T-helper 17 cell (primary cell): ENCODE measurements at places on chromosomes 7 and 10.
A peak's percentile ranks its signal among the peaks of the same experiment; 100 is the strongest.

GRCh38 chr7:151744051-151744580 lies 132.8 kb downstream of the PRKAG2 start:
- H3K27ac ChIP-seq: peak overlapping the region; percentile 21
- no peak for DNase-seq
- H3K36me3 ChIP-seq: no peaks in the 10 kb centered on the region
- H3K4me1 ChIP-seq: peaks cover 5% of the 10 kb centered on the region

- no peak for DNase-seq
- peaks cover 6% of the 10 kb centered on the region for H3K36me3 ChIP-seq
- peak overlapping the region; percentile 15 for H3K4me3 ChIP-seq
Observed at GRCh38 chr7:27202018-27202861, 2.3 kb upstream of the HOXA13 start.

GRCh38 chr10:113199459-113199858 lies 249.4 kb downstream of the TCF7L2 start:
- H3K4me1 ChIP-seq: no peaks in the 10 kb centered on the region
- no peak overlapping the region for H3K27ac ChIP-seq
- H3K36me3 ChIP-seq: no peaks in the 10 kb centered on the region
- H3K4me3 ChIP-seq: no peak overlapping the region
- peaks cover 5% of the 10 kb centered on the region for H3K27me3 ChIP-seq

- H3K4me3 ChIP-seq: no peak overlapping the region
- H3K4me1 ChIP-seq: peaks cover 6% of the 10 kb centered on the region
- DNase-seq: no peak
- no peak overlapping the region for H3K27ac ChIP-seq
- H3K36me3 ChIP-seq: peaks cover 4% of the 10 kb centered on the region
- H3K27me3 ChIP-seq: peaks cover 31% of the 10 kb centered on the region
Observed at GRCh38 chr7:22591271-22591670, 91.3 kb upstream of the STEAP1B start.

- no peak for DNase-seq
- no peak overlapping the region for H3K4me3 ChIP-seq
- no peak overlapping the region for H3K27ac ChIP-seq
- H3K27me3 ChIP-seq: peaks cover 17% of the 10 kb centered on the region
Observed at GRCh38 chr7:111633878-111634277, 71.6 kb upstream of the IMMP2L start.

DNA sequence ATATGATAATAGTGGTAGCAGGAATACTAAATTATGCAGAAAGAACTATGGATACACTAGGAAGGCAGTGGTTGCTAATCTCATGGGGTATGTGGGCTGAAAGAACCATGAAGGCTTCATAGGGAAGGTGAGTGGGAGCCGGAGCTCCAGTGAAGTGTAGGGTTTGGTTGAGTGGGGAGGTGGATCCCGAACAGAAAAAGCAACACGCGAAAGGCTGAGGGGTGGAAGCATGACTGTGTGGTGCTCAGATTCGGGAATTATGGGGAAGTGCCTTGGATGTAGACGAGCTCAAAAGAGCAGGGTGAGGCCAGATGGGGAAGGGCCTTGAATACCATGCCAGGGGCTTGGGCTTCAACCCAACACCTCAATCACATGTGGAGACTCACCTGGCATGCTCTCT lies 715.1 kb downstream of the TYW1 start:
- no peak for DNase-seq
- no peaks in the 10 kb centered on the region for H3K36me3 ChIP-seq
- H3K4me3 ChIP-seq: no peak overlapping the region
- no peaks in the 10 kb centered on the region for H3K27me3 ChIP-seq

GRCh38 chr10:94571081-94571480 lies 25.5 kb downstream of the HELLS start:
- peaks cover 2% of the 10 kb centered on the region for H3K36me3 ChIP-seq
- H3K27ac ChIP-seq: no peak overlapping the region
- no peaks in the 10 kb centered on the region for H3K27me3 ChIP-seq
- no peak for DNase-seq

DNA sequence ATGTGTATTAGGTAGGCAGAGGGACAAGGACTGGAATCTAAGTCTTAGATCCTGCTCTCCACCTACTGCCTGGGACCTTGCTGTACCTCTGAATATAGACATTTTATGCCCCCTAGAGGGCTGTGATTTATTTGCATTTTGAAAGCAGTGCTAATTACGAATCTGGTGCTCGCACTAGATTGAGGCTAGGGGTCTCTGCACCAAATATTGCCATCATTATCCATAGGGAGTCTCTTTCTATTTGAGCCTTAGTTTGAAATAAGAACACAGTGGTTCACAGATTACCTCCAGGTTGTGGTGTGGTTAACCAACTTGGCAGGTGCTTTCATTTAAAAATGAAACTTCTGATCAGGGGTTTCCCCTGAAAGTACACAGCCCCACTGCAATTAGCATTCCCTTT lies 41.8 kb downstream of the CNNM1 start:
- peaks cover 86% of the 10 kb centered on the region for H3K27me3 ChIP-seq
- H3K4me3 ChIP-seq: no peak overlapping the region

DNA sequence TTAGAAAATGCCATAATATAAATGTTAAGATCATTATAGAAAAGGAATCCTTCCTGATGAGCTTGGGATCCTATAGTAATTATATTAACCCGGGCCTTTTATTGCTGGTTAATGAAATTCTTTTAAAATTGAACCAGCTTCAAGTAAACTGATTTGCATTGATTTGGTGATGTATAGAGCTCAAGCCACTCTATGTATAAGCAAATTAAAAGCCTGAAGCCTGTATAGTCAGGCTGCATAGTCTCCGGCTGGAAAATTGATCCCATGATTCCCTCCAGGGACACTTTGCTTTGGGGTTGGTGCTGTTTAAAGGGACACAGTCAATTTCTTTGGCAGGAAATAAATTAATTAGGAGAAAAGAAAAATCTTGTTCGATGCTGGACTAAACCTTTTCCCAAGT lies 199.1 kb downstream of the HERPUD2 start:
- no peaks in the 10 kb centered on the region for H3K36me3 ChIP-seq
- DNase-seq: no peak
- H3K27ac ChIP-seq: no peak overlapping the region
- peaks cover 55% of the 10 kb centered on the region for H3K27me3 ChIP-seq

GRCh38 chr7:27735165-27735564 lies 4.8 kb upstream of the TAX1BP1 start:
- DNase-seq: no peak
- peaks cover 20% of the 10 kb centered on the region for H3K27me3 ChIP-seq
- H3K36me3 ChIP-seq: peaks cover 13% of the 10 kb centered on the region
- H3K4me3 ChIP-seq: no peak overlapping the region
- H3K27ac ChIP-seq: no peak overlapping the region

- H3K27ac ChIP-seq: no peak overlapping the region
- H3K4me3 ChIP-seq: peak overlapping the region; percentile 28
- peaks cover 9% of the 10 kb centered on the region for H3K4me1 ChIP-seq
- peaks cover 2% of the 10 kb centered on the region for H3K36me3 ChIP-seq
- H3K27me3 ChIP-seq: no peaks in the 10 kb centered on the region
Observed at GRCh38 chr7:636396-636795, 90.1 kb upstream of the DNAAF5 start.

GRCh38 chr7:72317341-72317740 lies 94.8 kb downstream of the CALN1 start:
- DNase-seq: no peak
- H3K36me3 ChIP-seq: peaks cover 2% of the 10 kb centered on the region
- no peak overlapping the region for H3K4me3 ChIP-seq
- no peak overlapping the region for H3K27ac ChIP-seq
- H3K27me3 ChIP-seq: no peaks in the 10 kb centered on the region

DNA sequence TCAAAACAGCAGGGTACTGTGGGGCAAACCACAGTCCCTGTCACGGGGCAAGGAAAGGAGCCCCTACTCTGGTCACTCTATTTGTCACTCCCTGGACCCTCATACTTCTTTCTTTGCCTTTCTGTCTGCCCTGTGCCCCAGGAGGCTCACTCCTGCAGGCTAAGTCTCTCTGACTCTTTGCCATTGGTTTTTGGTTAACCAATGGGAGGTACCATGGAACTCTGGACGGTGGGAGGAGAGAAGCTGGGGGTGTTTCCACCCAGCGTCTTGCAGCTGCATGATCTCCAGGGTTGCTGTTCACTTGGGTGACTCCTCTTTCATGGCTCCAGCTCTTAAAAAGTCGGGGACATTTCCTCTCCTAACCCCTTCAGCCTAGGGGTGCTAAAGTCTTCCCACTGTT lies 15.4 kb upstream of the EIF5AL1 start:
- H3K27me3 ChIP-seq: peaks cover 58% of the 10 kb centered on the region
- no peak overlapping the region for H3K4me3 ChIP-seq
- peaks cover 2% of the 10 kb centered on the region for H3K4me1 ChIP-seq
- no peak for DNase-seq
- no peak overlapping the region for H3K27ac ChIP-seq

- no peak overlapping the region for H3K4me3 ChIP-seq
- H3K27me3 ChIP-seq: no peaks in the 10 kb centered on the region
- no peak overlapping the region for H3K27ac ChIP-seq
- no peak for DNase-seq
- H3K36me3 ChIP-seq: no peaks in the 10 kb centered on the region
Observed at GRCh38 chr10:9052767-9053166, 998.3 kb downstream of the GATA3 start.

DNA sequence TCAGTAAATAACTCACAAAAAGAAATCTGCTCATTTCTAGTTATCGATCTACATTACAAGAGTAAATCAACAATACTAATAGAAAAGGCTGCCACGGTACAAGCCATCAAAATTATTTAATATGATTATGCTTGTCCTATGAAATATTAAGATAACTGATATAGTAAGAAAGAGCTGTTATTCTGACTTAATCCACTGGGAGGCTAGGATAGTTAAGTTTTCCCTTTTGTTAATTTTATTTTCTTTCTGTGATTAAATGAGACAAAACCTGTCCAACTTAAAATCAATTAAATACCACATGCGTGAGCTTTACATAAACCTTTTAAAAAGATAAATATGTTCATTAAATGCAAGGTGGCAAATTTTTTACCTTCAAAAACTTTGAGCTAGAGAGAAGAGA lies 114.8 kb downstream of the LMBR1 start:
- H3K4me1 ChIP-seq: peaks cover 5% of the 10 kb centered on the region
- peaks cover 7% of the 10 kb centered on the region for H3K36me3 ChIP-seq
- H3K4me3 ChIP-seq: no peak overlapping the region
- DNase-seq: no peak
- no peak overlapping the region for H3K27ac ChIP-seq

DNA sequence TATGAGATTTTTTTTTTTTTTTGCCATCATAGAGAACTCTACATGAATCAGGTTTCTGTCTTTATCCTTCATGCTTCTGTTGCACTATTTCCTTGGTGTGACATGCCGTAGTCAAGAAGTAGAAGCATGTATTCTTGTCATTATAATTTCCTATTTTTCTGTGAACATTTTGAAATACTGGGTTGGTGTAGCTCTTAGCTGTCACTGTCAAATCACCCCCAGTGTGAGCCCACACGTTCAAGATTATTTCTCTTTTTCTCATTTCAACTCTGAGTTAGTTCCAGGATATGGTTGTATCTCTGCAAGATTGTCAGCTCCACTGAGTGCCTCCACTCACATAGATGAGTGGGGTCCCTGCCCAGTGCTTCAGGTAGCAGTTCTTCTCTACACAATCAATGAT lies 209.5 kb downstream of the NRG3 start:
- H3K4me3 ChIP-seq: peak overlapping the region; percentile 25
- no peak for DNase-seq
- H3K27ac ChIP-seq: no peak overlapping the region
- no peaks in the 10 kb centered on the region for H3K36me3 ChIP-seq
- H3K27me3 ChIP-seq: no peaks in the 10 kb centered on the region
- no peaks in the 10 kb centered on the region for H3K4me1 ChIP-seq

- H3K27ac ChIP-seq: no peak overlapping the region
- DNase-seq: no peak
- H3K4me3 ChIP-seq: no peak overlapping the region
- peaks cover 88% of the 10 kb centered on the region for H3K27me3 ChIP-seq
- peaks cover 3% of the 10 kb centered on the region for H3K36me3 ChIP-seq
Observed at GRCh38 chr10:11012421-11013295, 5.0 kb upstream of the CELF2 start.

DNA sequence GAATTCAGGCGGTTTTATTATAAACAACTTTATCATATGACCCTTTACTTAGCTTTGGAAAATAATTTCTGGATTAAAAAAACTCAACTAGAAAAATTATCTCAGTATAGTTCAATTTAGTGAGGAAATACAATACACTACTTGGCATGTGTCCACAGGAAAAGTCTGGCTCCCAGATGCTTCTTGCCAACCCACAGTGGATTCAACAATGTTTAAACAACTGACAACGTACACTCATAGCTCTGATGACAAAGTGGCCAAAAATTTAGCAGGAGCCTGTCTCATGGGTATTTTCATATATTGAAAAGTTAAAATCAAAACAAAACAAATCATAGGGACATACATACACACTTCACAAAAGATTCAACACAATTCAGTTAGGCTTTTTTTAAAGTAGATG lies 158.8 kb downstream of the SKAP2 start:
- no peaks in the 10 kb centered on the region for H3K36me3 ChIP-seq
- H3K27ac ChIP-seq: no peak overlapping the region
- DNase-seq: no peak

DNA sequence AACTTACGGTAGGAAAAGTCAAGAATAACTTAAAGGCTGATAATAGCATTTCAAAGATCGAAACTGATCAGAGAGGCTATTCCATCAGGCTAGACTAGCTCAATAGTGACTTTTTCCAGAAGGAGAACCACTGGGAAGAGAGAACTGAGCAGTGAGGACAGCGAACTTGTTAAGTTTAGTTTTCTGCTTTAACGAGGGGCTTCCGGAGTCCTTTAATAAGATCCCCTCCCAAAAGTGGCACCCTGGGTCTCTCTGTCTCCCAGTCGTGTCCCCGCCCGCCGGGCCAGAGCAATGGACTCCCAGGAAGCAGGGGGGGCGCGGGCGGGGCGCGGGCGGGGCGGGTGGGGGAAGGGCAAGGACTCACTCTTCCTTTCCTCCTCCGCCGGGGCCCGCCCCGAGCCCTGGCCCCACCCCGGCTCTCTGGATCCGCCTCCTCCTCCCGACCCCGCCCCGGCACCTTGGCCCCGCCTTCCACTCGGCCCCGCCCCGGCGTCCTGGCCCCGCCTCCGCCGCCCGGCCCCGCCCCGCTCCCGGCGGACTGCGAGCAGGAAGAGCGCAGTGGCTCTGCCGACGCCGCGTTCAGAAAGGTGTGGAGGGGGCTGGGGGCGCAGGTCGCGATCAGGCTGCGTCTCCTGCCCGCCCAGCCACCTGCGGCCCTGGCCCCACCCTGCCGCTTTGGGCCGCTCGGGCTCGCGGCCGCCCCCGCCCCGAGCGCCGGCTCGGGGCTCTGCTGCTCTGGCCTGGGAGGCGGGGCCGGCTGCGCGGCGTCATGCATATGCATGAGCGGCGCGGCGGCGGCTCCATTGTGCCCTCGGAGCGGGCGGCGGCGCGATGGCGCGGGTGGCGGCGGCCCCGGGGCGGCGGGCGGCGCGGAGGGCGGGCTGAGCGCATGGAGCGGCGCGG lies at the start of gene ZMIZ2:
TSS of gene ZMIZ2 (plus strand) at position 803 of the 903 bp plus-strand sequence. CDS start 7,403 bp downstream, outside the sequence.
- no peaks in the 10 kb centered on the region for H3K27me3 ChIP-seq
- peaks cover 34% of the 10 kb centered on the region for H3K4me1 ChIP-seq

DNA sequence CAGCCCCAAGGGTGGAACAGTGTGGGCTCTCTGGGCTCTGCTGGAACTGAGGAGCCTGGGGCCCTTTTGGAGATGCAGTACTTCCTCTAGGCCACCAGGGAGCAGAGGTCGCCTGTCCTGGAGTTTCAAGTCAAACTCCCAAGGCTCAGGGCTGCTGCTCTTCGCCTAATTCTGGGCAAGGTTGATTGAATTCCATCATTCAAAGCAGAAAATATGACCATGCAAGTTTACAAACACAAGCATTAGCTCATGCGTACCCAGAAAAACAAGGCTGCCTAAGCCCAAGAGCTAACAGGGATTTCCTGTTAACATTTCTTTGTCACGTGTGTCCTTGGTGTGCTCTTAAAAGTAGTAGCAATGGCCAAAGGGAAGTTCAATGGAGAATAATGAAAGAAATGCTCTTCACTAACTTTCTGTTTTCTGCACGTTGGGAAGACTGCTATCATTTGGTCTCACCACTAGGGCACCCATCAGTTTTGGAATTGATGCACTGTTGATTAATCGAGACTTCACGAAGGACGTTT lies 20.1 kb downstream of the LDB3 start:
- H3K36me3 ChIP-seq: no peaks in the 10 kb centered on the region
- peaks cover 9% of the 10 kb centered on the region for H3K27me3 ChIP-seq
- no peak overlapping the region for H3K4me3 ChIP-seq
- DNase-seq: no peak
